ENCODE measurements at places on chromosomes 5 and 9. TPM values are rescaled to one million over a fixed set of nuclear protein-coding genes. Genes with fewer than 3 reads are reported as not detected.
A peak's percentile ranks its signal among the peaks of the same experiment; 100 is the strongest.

Gene PCDHGA11
- 3.8 TPM for total RNA-seq

DNA sequence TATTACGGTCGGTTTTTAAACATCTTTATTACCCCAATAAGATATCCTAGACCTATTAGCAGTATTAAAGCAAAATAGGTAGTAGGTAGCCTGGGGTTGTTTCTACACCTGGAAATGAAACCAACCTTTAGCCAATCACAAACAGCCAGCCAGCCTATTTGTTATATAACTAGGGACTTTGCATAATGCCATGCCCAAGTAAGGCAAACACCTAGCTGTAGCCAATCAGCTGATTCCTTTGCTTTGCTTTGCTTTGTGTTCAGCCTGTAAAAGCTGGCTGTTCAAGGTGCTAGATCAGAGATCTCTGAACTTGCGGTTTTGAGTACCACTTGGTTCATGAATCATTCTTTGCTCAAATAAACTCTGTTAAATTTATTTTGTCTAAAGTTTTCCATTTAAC lies 46.5 kb upstream of the SETD9 start:
- no peak for DNase-seq

GRCh38 chr9:136603216-136603615 lies 57.4 kb upstream of the NOTCH1 start:
- DNase-seq, result no peak

Gene EPB41L4B
- total RNA-seq, result 13.9 TPM

GRCh38 chr9:15999422-16000339 lies 446.8 kb downstream of the CCDC171 start:
- DNase-seq, result no peak

DNA sequence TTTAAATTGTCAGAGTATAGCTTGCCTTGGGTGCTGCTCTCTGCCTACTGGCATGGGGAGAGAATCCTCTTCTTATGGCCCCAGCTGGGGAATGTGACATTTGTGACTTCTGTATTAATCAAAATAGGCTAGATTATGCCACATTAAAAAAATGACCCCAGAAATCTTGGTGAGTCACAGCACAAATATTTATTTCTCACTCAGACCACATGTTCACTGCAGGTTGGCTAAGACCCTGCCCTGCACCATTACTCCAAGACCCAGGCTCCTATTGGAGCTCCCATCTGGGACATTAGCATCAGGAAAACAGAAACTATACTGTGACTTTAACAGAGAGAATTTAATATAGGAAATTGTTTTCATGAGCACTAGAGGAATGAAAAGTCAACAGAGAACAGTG lies 16.6 kb upstream of the WHRN start:
- no peak for DNase-seq

Gene SLCO4C1
- total RNA-seq, result 26.5 TPM

Gene ABO
- 23.0 TPM for total RNA-seq

DNA sequence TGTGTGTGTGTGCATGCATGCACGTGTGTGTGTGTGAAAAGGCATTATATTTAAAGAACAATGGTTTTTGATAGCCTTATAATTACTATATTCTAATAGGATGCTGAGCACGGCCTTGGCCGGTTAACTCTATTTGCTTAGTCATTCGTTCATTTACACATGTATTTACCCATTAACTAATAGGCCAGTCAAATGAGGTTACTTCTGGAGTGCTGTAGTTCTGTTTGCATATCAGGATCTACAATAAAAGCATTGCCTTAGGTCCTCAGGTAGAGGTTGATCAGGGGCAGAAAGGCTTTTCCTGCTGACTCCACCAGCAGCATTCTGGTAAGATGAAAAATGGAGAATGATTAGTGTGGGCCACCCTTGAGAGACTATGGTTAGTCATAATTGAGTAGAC lies 219.0 kb downstream of the COMMD10 start:
- no peak for DNase-seq

- no peak for DNase-seq
These were observed 30.0 kb downstream of the NEURL1B start for GRCh38 chr5:172671091-172671490.

GRCh38 chr5:161333194-161333880 lies 213.2 kb downstream of the GABRB2 start:
- DNase-seq, result no peak

Gene GFI1B
- total RNA-seq, result 0.25 TPM

- no peak for DNase-seq
These were observed 106.1 kb upstream of the FER start for GRCh38 chr5:108641596-108641995.

- no peak for DNase-seq
These were observed 218.6 kb upstream of the DMRTA1 start for GRCh38 chr9:22227986-22228385.

Gene EQTN
- 1.5 TPM for total RNA-seq

Gene AGXT2
- total RNA-seq, result not detected

Gene PTCH1
- 31.1 TPM for total RNA-seq

DNA sequence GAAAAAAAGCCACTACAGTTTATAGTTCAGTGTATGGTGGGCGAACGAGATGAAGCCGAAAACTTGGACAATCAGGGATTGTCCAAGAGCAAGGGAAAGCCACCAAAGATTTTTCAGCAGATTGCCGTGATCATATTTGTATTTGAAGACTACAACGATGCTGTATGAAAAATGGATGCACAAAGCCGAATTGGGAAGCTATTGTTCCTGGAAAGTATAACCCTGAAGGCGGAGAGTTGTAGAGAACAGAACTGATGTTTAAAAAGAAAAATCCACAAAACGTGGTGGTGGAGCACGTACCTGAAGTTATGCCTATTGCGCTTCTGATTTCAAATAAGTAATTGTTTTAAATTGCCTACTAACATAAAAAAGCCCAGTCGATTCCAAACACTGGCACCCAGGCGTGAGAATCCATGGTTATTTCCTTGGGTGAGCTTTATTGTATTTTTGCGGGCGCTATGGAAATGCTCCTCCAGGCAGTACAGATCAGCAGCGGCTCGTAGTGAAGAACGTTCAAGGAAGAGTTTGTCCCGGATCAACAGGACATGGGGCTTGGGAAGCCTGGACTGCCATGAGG lies 772 bp upstream of the TARS1 start:
- no peak for DNase-seq

Gene P4HA2
- total RNA-seq, result 62.3 TPM

DNA sequence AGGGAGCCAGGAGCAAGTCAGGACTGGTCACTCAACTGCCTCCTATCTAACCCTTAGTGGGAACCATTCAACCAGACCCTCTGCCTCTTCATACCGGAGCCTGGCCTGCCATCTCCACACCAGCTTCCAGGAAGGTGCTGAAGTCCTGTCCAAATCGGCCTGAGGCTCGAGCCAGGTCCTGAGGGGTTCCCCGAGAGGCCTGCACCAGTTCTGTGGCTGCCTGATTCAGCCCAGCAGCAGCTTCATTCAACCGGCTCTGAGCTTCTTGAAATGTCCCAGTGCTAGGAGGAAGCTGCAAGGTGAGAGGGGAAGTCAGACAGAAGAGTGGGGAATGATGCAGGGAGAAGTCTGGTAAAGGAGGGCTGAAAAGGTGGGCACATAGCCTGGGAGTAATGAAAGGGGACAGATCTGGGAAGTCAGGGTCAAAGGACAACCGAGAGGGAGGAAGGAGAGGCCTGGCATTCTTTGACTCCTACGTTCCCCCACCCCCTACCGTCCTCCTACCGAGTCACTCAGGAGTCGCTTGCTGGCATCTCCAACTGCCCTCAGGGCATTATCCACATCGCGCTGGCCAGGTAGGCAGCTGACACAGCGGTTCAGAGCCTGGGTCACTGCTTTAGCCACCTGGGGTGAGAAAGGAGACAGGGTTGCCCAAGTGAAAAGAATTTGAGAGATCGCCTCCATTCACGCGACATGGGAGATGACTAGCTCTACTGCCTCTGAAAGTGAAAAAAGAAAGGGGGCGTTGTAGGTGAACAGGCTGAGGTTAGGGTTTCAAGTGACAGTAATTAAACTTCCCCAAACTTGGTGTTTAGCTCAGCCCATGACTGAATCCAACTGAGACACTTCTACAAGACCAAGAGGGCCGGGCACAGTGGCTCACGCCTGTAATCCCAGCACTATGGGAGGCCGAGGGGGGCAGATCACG lies 20.2 kb downstream of the TLN1 start:
- no peak for DNase-seq

- DNase-seq, result no peak
These were observed 181.2 kb downstream of the GLIS3 start for GRCh38 chr9:4118666-4119065.

Gene TRPM6
- total RNA-seq, result 2.3 TPM

DNA sequence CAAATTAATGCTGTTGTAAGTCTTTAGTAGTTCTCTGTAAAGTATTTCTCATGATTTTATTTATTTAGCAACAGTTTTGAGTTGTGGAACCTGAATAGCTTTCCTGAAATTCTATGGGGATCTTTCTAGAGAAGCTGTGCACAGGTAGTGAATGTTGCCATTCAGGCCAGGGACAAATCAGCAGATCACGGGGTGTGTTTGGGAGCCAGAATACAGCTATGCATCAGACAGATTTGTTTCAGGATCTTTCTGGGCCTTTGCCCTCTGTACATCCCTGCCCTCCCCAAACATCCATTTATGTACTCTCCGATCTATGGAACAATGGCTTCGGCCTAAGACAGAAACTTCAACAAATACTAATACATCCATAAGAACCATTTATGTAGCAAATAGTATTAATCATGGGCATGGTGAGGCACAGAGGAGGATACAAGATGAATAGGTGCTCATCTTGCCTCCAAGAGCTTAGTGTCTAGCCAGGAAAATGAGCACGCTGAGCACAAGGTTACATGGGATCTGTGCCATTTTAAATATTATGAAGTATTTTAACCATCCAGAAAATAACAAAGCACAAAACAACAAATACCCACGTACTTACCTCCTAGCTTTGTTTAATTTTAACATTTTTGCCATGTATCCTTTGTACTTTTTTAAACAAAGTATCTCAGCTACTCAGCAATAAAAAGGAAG lies 13.1 kb downstream of the ARHGEF37 start:
- no peak for DNase-seq

DNA sequence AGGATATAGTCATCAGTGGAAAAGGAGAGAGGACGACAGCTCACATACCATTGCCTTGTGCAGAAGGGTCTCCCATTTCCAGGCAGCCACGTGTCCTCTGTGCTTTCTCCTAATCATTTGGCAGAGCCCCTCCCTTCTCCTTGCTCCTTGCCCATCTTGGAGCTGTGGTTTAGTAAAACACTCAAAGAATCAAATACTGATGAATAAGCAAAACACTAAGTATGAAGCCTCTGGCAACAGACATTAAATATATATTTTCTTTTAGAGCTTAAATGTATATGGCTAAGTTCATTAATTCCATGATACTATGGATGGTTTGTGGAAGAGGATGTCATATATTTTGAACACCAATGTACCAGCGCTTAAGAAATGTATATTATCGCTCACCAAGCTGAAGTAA lies 278.5 kb downstream of the SAXO1 start:
- DNase-seq, result no peak

GRCh38 chr5:33362915-33363314 lies 77.8 kb upstream of the TARS1 start:
- DNase-seq, result no peak

DNA sequence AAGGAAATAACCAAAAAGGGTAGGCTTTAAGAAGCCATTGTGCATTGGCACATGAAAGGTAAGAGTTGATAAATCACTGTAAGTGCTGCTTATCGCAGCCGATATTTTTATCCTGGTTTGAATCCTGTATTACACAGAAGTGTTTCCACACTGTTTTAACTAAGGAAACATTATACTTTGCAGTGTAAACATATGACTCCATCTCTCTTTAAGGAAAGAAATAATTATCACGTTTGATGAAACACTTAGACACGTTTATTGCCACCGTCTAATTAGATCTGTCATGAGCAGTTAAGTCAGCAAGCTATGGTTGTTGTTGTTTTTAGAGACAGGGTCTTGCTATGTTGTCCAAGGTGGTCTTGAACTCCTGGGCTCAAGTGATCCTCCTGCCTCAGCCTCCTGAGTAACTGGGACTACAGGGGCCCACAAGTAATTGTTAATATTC lies 85.7 kb upstream of the TNFAIP8 start:
- DNase-seq, result no peak

- DNase-seq, result no peak
These were observed 28.4 kb downstream of the SPZ1 start for GRCh38 chr5:80348171-80348570.

- peak; percentile 95 for DNase-seq
These were observed 1058.5 kb upstream of the DMAC1 start for GRCh38 chr9:8857926-8858595.

GRCh38 chr9:96217294-96217707 lies 84.7 kb downstream of the HSD17B3 start:
- peak; percentile 86 for DNase-seq

- no peak for DNase-seq
These were observed 1.0 kb upstream of the NTMT1 start for GRCh38 chr9:129624947-129625346.

Gene BTNL8
- total RNA-seq, result 1.5 TPM

Gene PCDHGA8
- total RNA-seq, result 1.9 TPM

Gene PPP3R2
- not detected for total RNA-seq

- DNase-seq, result peak; percentile 75
These were observed 25.1 kb upstream of the EEIG1 start for GRCh38 chr9:128005923-128006322.

- no peak for DNase-seq
These were observed 232.0 kb downstream of the CHSY3 start for GRCh38 chr5:130136300-130136699.

Gene TNC
- 242 TPM for total RNA-seq

GRCh38 chr9:76626141-76626540 lies 138.1 kb upstream of the PCA3 start:
- DNase-seq, result no peak

Gene TAF1L
- not detected for total RNA-seq

Gene CAMK4
- 27.7 TPM for total RNA-seq

Gene TCF7
- 3.7 TPM for total RNA-seq

DNA sequence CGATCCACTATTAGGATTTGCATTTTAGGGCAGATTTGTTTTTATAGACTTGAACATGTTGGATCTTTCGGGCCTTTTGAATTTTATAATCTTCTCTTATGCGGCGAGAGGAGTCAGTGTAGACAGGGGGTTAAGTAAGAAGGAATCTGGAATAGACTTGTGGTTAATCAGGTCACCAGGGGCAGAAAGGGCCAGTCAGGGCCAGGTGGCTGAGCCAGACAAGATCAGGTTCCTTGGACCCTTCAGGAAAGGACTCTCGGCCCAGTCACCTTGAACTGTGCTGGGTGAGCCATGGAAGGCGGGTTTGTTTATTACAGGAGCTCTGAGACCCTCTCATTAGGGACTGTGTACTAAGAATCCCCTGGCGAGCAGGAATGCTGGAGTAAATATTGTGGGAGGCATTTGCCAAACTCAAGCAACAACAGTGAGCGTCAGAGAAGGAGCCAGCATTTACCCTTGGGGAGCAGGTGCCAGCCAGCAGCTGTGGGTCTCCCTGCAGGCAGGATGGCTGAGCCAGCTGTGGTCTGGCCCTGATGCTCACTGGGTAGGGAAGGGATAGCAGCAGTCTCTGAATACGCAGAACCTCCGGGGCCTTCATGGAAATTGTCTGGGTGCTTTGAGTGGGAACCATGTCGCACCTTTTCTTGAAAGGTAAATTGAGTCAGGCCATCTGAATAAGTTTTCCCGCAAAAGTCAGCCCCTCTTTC lies 79.2 kb downstream of the UBE2QL1 start:
- no peak for DNase-seq
